ENCODE measurements at places on chromosomes 2 and 18.

GRCh38 chr18:34493099-34493544, 217.0 kb upstream of the DTNA start:
- no peak for DNase-seq

GRCh38 chr2:102660070-102660469, 40.7 kb downstream of the SLC9A2 start:
- DNase-seq: no peak

DNA sequence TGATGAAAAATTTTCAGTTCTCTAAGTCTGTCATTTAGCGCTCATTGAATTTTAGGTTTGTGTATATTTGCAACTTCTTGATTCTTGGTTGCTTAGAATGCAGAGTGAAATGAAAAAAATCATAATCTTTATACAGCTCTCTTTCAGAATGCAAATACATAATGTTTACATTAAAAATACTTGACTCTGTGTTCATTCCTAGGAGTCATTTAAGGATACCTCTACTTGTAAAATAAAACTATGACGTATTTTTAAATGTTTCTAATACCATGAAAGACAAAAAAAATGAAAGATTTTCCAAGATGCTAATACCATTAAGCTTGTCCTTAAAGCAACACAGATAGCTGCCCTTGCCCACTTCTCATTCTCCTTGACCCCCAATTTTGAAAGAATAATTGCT, 259.0 kb downstream of the L3MBTL4 start:
- DNase-seq: no peak

- no peak for DNase-seq
These were observed 10.0 kb downstream of the KLF11 start for GRCh38 chr2:10053351-10053750.

GRCh38 chr18:58780045-58780444, 84.6 kb upstream of the ZNF532 start:
- no peak for DNase-seq

DNA sequence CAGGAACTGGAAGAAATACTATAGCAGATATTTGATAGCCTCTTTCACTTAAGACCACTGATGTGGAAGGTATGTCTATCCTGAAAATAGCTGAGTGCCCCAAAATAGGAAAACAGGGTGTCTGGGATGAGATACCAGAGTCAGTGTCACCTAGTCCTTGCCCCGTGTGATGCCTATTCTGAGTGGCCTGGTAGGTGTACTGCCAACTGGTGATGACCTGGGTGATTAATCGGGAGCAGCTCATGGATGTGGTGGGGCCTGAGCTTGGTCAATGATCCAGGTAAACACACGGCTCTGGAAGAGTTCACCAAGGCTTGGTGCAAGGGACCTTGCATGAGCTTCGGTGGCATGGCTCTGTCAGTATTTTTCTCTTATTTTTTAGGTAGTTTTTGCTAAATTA, 95.2 kb downstream of the TANC1 start:
- no peak for DNase-seq

DNA sequence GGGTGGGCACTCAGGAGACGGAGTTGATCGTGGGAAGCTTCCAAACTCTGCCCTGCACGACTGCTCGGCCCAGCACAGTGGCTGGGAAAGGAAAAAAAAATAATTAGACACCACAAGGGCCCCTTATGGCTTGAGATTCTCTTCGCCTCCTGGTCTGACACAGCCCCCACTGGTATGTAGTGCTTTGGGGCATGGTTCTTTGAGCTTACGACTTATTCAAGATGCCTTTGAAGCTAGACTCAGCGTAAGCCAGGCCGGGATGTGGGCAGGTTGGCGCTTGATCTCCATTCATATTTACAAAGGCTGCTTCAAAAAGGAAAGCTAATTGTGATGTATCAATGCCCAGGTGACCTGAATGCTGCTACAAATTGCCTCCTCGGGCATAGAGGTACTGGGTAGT, 50.5 kb downstream of the CXCR4 start:
- no peak for DNase-seq

GRCh38 chr2:165778653-165779451, 15.2 kb downstream of the GALNT3 start:
- no peak for DNase-seq

Measured in GM12864 (cell line).